ENCODE measurements at places on chromosomes 7 and 10.

GRCh38 chr10:73974309-73974946, 23.5 kb upstream of the VCL start:
- DNase-seq, result no peak

DNA sequence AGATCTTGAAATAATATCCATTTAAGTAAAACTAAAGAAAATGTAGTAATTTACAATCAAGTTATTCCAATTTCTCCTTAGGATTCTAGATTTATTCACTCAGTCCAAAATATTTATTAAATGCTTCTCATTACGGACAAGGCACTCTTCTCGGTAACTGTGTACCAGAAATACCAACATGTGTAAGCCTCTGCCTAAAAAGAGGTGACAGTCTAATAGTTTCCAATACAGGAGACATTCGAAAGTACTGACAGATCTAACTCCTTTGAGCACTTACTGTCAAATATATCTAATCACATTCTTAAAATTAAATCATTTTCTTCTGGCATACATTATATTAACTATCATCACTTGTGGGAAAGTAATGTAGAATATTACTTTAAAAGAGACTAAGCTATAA, 26.9 kb downstream of the TMEM168 start:
- DNase-seq, result no peak

DNA sequence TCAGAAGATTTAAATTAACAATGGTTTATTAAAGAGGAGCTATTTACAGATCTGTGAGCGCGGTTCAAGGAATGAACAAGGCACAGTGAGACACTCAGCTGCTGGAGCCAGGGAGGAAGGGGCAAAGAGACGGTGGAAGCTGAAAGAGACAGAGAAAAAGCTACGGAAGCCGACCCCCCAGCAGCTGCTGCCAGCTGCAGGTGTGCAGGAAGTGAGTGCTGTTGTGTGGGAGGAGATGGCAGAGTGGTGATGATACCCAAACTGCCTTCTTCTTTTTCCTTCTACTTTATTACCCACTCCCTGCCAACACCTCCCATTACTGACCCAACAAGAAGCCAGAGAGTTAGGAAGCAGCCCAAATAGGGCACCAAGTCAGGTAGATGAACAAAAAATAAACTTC, 41.9 kb upstream of the MBL2 start:
- DNase-seq, result no peak

- DNase-seq, result no peak
Measured at GRCh38 chr7:142800088-142800487, 29.3 kb downstream of the PRSS2 start.

GRCh38 chr10:89553064-89553734, 17.8 kb upstream of the SLC16A12 start:
- no peak for DNase-seq

DNA sequence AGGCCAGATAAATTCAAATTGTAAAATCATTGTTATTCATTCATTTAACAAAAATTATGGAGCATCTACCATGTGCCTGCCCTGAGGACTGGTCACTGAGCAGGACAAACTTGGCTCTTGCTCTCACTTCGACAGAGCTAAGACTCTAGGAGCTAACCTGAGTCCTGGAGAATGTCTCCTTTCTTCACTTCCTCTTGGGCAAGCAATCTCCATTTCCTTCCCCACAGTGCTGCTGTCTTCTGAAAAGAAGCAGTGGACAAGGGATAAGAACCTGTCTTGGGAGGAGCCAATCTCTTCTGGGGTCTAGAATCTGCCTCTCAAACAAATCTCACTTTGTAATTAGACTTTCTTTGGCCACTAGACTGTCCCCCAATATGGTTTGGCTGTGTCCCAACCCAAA, 76.2 kb upstream of the PLXNA4 start:
- no peak for DNase-seq

DNA sequence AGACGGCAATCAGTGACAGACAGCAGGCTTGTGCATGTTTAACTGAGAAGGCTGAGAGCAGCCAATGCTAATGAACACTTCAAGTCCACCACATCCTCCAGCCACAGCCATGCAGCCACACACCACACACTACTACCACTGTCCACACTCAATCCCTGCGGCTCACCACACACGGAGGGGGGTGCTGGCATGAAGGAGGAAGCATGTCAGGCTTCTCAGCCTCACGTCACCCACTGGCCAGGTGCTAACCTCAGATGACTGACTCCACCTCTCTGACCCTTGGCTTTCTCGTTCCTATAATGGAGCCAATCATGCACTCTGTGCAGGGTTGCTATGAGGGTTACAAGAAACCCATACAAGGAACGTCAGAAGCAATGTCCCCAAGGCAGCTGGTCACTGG, 165.4 kb upstream of the RNF32 start:
- no peak for DNase-seq

- no peak for DNase-seq
Measured at GRCh38 chr10:62585211-62585775, 211.1 kb downstream of the ZNF365 start.

DNA sequence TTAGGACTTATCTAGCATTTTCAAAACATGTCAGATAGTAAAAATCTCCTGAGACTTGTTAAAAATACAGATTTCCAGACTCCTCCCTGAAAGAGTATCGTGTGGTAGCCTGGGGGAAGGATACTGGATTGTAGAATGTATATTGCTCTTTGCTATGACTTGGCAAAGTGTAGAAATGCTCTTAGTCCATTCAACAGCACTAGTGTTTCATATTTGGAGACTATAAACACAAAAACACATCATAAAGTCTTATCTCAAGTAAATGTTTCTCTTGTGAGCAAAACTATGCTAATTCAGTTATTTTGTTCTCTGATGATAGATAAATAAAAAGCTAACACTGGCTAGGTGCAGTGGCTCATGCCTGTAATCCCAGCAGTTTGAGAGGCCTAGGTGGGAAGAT, 137.5 kb upstream of the PRPS1L1 start:
- DNase-seq, result no peak

GRCh38 chr7:124856299-124856888, 73.2 kb downstream of the POT1 start:
- DNase-seq, result peak; percentile 44

GRCh38 chr10:51606825-51607462, 92.5 kb downstream of the CSTF2T start:
- DNase-seq, result no peak

- DNase-seq, result no peak
Measured at GRCh38 chr7:128236924-128237586, 4.0 kb upstream of the LEP start.

DNA sequence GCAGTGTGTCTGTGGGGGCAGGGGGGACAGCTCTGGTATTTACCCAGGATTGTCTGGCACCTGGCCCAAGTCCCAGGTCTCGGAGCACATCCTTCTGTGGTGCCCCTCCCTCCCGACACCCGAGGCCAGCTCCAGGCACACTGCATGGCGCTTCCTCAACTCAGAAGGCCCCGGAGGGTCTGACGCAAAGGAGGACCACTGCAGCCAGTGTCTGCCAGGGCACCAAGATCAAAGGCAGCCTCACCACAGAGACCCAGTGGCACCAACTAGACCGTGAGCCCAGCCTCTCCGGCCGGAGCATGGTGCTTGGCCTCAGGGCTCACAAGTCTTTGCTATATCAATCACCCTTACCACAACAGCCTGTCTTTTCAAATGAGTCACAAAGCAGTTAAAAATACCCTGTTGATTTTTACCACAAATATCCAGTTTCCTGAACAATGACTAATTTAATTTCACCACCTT, 99.3 kb upstream of the DDC start:
- no peak for DNase-seq
